ENCODE measurements at places on chromosomes 1 and 21.

DNA sequence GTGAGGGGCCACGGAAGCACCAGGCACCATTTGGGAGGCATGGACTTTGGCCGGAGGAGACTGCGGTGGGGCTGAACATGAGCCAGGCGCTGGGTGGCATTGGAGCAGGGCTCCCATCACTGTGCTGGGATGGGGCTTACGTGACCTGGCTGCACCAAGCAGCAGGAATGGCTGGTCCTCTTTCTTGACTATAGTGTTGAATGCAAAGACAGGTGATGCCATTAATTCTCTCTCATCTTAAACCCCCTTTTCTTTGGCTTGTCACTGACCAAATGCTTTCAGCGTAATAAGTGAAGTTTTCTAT, 447.9 kb downstream of the CAMTA1 start:
- no peak for DNase-seq

DNA sequence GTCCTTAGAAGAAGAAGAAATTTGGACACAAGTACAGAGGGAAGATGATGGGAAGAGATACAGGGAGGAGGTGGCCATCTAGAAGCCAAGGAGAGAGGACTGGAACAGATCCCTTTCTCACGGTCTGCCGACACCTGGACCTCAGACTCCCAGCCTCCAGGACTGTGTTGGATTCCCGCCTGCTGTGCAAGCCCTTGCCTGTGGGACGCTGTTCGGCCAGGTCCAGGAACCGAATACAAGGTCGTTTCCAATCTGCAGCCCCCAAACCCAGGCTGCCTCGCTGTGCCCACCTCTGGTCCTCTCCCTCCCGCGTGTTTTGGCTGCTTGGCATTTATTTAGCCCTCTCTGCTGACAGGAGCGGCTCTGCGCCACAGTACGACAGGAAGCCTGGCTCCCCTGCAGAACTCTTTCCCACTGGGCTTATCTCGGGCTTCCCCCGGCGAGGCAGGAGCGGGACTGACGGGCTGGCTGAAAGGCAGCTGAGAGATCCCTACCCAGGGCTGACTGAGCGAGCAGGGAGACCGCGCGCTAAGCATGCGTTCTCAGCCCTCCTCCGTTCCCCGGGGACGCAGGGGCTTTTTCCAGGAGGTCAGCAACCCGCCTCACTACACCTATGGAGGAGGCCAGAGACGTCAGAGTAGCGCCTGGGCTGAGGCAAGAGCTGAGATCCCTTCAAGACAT, 238.4 kb downstream of the TNR start:
- no peak for DNase-seq

GRCh38 chr1:194848846-194849245, 1662.4 kb upstream of the B3GALT2 start:
- no peak for DNase-seq

GRCh38 chr1:220203816-220204215, 68.4 kb downstream of the RAB3GAP2 start:
- no peak for DNase-seq

GRCh38 chr1:59701376-59701775, 113.4 kb upstream of the HOOK1 start:
- no peak for DNase-seq

DNA sequence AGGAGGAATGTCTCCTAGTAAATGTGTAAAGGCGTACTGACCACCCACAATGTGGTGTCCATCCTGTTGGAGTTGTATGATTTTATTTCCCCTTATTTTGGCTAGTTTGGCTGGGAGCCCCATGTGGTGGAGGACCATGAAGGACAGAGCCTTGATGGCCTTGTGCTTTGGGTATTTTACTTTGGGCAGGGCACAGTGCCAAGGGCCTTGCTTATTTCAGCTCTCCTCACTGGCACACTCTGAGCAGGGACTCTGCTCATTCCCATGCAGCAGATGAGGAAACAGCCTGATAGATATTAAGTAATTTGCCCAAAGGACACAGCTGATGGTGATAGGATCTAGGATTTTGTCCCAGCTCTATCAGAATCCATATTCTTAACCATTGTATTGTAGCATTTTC, 50.2 kb downstream of the SMYD2 start:
- DNase-seq, result no peak

DNA sequence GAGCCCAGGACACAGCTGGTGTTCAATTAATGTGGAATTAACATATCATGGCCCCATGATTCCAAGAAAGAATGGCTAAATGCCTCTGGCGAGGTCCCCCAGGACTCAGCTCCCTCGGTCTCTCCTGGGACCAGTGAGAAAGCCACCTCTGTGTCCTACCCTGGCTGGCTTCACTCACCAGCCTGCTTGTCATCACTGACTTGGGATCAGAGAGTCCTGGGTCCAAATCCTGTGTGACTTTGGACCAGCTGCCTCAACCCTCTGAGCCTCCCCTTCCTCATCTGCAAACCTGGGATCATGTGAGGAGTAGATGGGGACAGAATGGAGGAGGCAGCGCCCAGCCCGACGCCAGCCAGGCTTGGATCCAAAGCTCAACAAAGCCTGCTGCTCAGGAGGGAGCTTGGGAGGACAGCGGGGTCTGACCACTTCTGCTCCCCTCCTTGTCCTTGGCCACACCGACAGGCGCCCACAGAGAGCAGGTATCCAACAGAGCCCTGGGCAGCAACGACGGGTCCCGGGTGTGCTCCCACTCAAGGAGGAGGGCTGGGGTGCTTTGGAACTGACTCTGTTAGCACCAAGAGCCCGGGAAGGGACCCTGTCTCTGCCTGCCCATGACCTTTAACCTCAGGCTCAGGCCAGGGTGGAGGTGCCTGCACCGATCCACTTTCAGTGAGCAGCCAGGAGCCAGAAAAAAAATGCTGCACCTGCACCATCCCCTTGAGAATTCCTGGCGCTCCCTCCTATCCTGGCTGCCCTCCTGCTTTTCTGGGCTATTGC, 3.2 kb downstream of the SH2D5 start:
- no peak for DNase-seq

- no peak for DNase-seq
Measured at GRCh38 chr1:200274116-200274515, 135.7 kb downstream of the ZNF281 start.

GRCh38 chr1:87872189-87872588, 543.5 kb downstream of the LMO4 start:
- DNase-seq, result no peak

- DNase-seq, result no peak
Measured at GRCh38 chr1:228799924-228800323, 64.6 kb downstream of the RHOU start.

- DNase-seq, result no peak
Measured at GRCh38 chr1:180210008-180210620, 19.9 kb upstream of the LHX4 start.

GRCh38 chr1:2583331-2583791, 3.2 kb upstream of the PRXL2B start:
- DNase-seq, result no peak

DNA sequence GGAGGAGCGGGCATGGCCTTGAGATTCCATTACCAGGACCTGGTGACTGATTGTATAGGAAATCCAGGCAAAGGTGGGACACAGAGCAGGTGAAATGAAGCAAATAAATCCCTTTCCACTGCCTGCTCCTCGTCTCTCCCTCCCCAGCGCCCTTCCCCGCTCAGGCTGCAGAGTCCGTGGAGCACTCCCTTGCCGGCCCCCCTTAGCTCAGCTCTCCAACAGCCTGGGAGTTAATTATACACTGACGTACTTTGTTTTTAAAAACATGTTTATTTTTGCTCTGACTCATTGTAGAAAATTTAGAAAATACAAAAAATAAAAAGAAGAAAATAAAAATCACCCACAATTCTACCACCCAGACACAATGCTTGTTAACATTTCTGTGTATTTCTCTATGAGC, 61.7 kb downstream of the LGR6 start:
- DNase-seq, result no peak

GRCh38 chr1:159076438-159077119, at the start of gene AIM2:
AIM2 (minus strand) TSS chr1:159076766; CDS start chr1:159073499, 3,267 bp downstream.
- no peak for DNase-seq

DNA sequence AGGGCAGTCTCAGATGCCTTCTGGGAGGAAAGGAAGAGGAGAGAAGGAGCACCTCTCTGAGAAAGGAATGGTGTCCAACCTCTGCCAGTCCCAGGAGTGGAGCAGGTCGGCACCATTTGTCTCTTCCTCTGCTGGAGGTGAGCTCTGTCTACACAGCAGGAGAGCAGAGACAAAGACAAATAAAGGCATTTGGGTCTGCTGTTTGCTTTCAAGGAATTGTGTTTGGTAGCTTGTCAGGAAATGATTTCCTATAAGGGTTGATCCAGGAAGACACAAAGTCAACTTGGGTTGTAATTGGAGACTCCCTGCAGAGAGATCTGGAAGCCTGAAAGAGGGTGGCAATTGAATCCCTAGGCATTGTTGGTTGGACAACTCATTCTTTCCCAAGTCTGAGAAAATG, 34.5 kb upstream of the PLXNA2 start:
- DNase-seq, result no peak

DNA sequence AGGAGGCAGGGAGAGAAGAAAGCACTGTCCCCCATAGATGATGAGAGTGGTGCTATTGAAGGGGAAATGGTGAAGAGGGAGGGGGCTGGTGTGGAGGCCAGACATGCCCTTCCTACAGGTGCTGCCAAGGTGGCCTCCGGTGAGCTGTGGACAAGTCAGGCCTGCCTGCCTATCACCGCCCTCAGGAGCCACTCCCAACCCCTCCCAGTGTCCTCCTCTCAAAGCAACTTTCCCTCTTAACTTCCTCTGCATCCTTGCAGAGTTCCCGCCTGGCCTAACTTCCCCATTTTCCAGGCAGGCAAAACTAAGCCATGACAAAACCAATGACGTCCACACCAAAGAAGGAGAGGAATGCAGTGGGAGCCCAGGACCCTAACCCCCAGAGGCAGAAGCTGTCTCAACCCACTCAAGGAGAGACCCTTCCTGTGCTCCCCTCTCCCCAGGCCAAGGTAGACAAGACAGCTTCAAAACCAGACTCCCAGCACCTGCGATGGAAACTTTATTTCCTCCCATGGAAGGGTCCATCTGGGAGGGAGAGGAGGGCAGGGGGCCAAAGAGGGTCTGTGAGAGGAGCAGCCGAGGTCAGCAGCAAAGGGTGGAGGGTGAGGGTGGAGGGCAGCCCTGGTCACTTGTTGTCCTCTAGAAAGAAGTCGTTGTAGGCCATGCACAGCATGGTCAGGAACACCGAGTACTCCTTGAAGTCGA, 1.0 kb upstream of the S100A6 start:
- DNase-seq, result no peak

DNA sequence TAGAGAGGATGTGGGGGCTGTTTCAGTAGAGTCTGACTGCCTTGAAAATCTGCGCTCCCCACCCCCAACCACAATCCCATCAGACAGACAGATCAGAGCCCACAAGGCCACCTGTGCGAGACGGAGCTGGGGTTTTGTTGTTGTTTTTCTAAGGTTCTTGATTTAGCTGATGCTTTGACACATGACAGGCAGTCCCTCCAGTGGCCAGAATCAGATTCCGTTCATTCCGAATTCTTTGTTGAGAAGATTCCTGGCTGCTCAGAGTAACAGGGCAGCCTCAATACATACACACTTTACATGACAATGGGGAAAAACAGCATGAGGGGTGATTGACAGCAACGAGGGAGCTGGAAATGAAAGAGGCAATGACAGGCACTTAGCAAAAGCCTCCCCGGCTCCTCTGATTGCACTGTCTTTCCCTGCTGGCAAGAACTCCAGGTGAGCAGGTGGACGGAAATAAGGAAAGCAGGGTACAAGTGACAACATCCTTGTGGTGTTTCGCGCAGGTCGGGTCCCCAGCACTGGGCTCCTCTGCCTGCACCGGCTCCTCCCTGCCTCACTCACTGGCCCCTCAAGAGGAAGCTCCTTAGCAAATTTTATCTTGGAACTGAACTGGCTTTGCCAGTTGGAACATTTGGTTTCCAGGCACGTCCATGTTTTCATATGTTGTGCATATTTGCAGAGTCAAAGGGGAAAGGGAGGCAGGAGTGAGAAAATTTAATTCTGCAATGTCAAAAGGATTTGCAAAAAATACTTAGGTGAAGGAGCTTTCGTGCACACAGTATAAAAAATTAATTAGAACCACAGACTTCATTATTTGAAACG, 148.7 kb downstream of the PGBD5 start:
- DNase-seq, result no peak

DNA sequence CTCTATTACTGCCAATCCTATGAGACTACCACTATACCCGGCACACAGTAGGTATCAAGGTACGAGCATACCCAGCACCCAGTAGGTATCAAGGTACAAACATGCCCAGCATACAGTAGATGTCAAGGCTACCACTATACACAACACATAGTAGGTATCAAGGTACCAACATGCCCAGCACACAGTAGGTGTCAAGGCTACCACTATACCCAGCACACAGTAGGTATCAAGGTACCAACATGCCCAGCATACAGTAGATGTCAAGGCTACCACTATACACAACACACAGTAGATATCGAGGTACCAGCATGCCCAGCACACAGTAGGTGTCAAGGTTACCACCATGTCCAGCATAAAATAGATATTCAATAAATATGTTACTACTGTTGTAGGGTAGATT, 98.4 kb downstream of the C1orf94 start:
- no peak for DNase-seq

DNA sequence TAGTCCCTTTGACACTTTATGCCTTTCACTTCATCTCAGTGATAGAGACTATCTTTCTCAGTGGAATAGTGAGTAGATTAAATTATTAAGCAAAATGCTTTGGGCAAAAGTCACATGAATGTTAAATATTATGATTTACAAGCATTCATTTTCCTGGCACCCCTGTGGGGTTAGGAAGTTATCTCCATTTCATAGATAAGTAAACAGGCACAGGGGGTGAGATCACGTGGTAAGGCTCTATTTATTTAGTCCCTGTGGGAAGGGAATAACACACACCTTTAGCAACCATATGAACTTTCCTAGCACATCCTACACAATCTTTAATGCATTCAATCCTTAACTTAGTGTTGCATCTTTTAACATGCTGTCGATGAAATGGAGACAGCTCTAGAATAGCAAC, 12.3 kb downstream of the PSMB2 start:
- no peak for DNase-seq

GRCh38 chr1:167276969-167277368, 56.3 kb downstream of the POU2F1 start:
- DNase-seq, result no peak

DNA sequence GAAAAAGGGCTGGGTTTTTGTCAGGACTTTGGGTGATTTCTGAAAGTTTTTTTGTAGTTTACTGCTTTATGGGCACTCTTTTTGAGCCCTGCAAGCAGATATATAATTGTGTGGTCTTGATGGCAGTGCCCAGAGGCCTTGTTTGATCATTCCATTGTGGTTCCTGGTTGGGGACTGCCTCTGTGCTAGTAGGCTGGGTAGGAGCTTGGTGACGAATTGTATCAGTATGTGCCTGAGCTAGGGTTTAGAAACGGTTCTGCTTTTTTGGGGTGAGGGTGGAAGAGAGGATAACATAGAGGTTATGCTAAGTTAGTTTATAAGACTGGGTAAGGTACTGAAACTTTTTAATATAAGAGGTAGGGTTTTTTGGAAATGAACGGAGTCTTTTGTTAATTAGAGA, 139.7 kb upstream of the ETV3 start:
- DNase-seq, result no peak

DNA sequence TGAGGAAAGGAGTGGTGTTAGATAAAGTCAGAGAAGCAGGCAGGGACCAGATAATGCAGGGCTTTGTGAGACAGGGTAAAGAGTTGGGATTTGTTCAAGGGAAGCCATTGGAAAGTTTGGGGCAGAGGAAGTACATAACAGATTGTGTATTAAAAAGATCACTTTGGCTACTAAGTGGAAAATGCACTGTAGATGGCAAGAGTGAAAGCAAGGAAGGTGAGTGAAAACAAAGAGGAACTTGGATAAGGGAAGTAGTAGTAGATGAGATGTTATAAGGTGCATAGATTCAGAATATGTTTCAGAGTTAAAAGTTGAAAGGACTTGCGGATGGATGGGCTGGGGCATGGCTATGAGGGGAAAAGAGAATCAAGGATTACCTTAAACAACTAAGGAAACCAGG, 17.4 kb downstream of the MRPL39 start:
- no peak for DNase-seq
